ENCODE measurements at places on chromosomes 16 and 17.

- no peak for DNase-seq
Observed at GRCh38 chr16:82874672-82875071, 247.9 kb downstream of the CDH13 start.

DNA sequence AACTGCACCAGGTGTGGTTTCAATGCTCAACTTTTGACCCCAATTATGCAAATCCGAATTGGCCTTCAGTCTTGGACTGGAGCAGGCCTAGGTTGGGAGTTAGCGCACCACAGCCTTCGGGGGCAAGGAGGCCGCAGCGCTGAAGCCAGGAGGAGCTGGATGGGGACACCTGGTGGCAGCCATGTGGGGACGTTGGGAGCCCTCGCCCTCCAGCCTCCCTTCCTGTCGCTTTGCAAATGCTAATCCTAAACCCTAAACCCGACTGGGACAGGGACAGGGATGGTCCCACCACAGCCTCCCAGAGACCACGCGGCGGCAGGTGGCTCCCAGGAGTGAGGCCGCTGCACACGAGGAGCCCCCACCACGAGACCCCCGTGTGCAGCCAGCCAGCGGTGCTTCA lies 58.7 kb downstream of the KLHDC4 start:
- DNase-seq = no peak

DNA sequence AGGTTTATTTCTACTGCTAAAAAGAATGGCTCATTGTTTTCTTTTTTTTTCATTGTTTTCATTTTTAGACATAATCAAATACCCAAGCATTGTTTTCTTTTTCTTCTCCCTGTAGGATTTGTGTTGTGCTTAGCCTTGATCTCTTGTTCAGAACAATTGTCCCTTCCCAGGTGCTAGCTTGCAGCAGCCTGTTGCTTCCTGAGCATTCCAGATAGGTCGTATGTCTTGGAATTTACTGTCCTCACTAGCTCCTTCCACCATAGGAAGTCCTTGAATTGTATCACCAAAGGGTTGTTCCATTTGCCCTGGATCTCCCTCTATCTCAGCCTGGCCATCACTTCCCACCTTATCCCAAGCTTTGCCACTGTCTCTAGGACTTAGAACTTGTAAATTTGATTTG lies 10.0 kb upstream of the VPS4A start:
- DNase-seq = no peak

GRCh38 chr16:1823821-1824220 lies 2.8 kb downstream of the HAGH start:
- no peak for DNase-seq

GRCh38 chr17:64531955-64532371 lies 25.2 kb downstream of the CEP95 start:
- DNase-seq = no peak

- no peak for DNase-seq
Observed at GRCh38 chr17:29012535-29012934, 6.7 kb upstream of the SEZ6 start.

DNA sequence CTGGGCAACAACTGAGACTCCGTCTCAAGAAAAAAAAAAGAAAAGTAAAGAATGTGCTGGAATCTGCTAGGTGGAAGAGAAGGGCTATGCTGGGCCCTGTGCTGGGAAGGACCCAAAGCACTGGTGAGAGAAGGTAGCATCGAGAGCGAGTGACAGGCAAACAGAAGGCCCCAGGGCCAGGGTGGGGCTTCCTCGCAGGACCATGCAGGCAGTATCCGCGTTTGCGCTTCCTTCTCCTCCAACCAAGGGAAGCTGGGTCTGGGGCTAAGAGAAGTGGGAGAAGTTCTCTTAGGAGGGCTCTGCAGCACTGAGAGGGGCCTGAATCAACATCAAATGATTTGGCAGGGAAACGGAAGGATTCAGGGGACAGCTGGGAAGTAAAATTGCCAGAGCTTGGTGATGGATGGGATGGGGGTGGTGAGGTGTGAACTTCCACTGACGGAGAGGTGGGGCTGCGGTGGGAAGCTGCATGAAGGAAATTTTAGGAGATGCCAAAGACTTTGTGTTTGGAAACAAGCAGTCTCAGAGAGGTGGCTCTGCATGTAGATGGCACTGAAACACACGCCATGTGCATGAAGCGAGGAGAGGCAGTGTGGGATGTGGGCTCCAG lies 5.2 kb upstream of the ECI1 start:
- DNase-seq = no peak

DNA sequence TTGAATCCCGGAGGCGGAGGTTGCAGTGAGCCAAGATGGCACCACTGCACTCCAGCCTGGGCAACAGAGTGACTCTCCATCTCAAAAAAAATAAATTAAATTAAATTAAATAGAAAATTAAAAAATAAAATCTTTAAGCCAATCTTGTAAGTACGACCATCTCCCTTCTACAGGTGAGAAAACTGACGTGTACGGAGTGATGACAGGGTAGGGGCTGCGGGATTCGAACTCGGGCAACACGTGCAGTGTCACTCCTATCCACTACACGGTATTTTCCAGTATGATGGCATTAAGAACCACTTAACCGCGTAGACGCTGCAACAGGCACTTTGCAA lies 762 bp downstream of the WDR59 start:
- no peak for DNase-seq

DNA sequence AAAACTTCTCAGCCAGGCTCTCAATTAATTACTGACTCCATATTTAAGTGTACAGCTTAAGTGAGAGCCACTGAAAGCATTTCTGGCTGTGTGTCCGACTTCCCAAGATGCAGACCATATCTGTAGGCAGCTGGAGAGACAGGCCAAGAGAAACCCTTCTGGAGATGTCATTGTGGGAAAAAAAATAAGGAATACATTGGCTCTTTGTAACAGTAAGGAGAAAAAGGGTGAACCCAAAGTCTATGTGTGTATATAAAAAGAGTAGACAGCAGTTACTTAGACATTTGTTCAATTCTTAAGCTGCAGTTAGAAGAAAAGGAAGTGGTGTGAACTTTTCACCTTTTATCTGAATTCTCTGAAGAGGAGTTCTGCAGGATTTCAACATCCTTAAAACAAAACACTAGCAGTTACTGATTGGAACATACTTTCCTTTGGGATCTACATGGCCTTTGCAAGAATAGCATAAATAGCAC lies 21.7 kb downstream of the FAM117A start:
- no peak for DNase-seq

- no peak for DNase-seq
Observed at GRCh38 chr17:76752006-76752405, 14.1 kb downstream of the MFSD11 start.

- DNase-seq = no peak
Observed at GRCh38 chr16:29663016-29663806, at the start of gene SPN. Gene SPN (plus strand): TSS chr16:29663247. CDS start chr16:29663729, 482 bp downstream.

GRCh38 chr17:8785547-8786413 lies 13.4 kb downstream of the MFSD6L start:
- DNase-seq = peak; percentile 4

DNA sequence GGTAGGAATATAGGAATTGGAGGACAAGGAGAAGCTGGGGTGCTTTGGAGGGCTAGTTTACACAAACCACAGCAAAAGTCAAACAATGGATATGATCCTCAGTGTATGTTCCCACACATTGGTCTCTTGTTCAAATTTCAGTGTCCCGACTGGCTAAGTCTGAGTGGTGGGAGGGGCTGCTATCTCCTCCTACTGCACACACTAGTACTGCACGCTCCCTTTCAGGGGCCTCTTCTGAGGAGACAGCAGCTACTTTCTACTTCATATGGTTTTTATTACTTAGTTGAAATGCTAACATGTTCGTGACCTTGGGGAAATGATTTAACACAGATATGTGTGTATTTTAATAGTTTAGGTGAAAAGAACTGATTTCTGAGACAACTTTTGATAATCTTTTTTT lies 18.8 kb upstream of the KRT10 start:
- no peak for DNase-seq

DNA sequence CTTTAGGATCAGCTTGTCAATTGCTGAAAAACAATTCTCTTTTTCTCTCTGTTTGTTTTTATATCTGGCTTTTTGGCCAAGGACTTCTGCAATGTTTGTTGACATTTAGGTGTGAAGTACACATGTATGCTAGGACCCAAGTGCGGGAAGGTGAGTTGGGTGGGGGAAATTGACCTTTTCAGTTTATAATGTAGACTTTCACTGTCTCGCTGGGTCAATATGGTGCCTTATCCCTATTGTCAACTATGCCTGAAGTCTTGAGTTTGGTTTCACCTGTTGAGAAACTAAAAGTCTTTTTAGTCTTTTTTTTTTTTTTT lies 9.5 kb downstream of the WWP2 start:
- DNase-seq = no peak

- DNase-seq = no peak
Observed at GRCh38 chr17:69588316-69588715, 173.8 kb downstream of the MAP2K6 start.

DNA sequence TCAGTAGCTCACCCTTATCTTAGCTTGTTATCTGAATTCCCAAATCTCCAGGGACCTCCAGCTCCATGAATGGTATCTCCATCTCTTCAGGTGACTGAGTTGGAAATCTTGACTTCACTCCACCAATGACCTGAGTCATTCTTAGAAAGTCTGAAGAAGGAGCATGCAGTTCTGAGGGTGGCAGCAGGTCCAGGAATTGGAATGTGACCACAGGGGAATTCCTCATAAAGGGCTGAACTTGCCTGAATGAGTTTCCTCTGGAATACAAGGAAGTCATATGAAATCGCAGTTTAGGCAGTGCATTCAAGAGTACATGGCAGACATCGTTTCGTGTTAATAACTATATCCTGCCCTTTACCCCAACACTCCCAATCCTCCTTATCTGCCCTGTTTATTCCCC lies 12.5 kb upstream of the PYY start:
- DNase-seq = no peak

DNA sequence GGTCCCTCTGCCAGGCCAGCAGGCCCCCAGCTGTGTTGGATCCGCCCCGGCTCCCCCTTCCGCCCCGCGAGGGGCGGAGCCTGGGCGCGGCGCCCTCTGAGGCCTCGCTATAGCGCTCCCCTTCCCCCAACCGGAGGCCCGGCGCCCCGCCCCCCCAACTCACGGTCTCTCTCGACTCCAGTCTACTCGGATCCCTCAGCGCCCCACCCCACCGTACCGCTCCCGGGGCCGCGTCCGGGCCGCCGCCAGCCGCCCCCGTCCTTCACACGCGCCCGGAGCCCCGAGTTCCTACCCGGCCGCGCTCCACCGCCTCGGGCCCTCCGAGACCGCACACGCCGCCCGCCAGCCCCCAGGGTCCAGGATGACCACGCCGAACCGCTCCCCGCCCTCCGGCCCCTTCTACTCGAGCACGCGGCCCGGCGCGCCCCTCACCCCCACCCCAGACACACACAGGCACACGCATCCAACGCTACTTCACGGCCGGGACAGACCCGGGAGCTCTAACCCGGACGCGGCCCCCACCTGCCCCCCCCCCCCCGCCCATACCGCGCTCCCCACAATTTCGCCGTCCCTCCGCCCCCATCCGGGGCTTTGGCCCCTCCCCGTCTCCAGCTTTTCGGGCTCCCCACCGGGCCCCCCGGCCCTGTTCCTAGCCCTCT lies 1.4 kb downstream of the PHF23 start:
- peak; percentile 81 for DNase-seq

DNA sequence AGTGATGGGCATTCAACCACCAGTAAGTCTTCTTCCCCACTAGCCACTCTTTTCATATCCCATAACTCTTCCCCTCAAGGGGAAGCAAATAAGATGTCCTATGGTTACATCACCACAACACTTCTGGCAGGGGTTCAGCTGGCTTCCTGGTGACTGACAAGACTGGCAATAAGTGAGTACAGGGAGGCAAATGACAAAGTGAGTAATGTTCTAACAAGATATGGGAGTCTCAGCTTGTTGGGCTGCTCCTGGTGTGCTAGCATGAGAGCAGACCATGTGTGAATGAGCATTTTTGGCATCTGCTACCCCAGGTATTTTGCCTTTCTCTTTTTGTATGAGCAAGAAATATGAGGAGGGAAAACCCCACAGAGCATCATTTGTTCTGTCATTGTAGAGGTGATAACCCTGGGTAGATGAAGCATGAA lies 9.9 kb downstream of the TMIGD1 start:
- no peak for DNase-seq

- no peak for DNase-seq
Observed at GRCh38 chr16:11651796-11652195, 16.5 kb upstream of the SNN start.
